ENCODE measurements at places on chromosomes 7 and 10. TPM values are rescaled to one million over a fixed set of nuclear protein-coding genes. Genes with fewer than 3 reads are reported as not detected.

DNA sequence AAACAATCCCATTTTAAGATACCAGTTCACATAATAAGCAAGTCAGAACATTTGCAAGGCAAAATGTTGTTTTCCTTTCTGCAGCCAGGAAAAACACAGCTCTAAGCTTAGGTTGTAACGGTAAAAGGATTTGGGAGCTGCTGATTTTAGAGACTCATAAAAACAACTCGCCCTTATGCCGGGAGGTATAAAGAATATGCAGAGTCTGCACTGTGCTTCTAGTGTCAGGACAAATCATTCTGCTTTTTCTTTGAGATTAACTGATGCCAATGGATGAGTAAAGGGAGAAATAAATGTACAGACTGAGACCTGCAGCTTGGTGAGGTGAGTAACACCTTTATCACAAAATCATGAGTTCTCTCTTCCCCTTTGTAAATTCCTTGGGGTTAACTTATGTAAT, 2.0 kb upstream of the SFR1 start:
- H3K4me1 ChIP-seq: peaks cover 25% of the 10 kb centered on the region
- peaks cover 4% of the 10 kb centered on the region for H3K36me3 ChIP-seq
- no peak overlapping the region for H3K4me3 ChIP-seq
- no peak for DNase-seq
- H3K27me3 ChIP-seq: no peaks in the 10 kb centered on the region
- H3K27ac ChIP-seq: peak overlapping the region; percentile 99

- no peaks in the 10 kb centered on the region for H3K36me3 ChIP-seq
- H3K27me3 ChIP-seq: no peaks in the 10 kb centered on the region
- no peak for DNase-seq
- H3K4me1 ChIP-seq: no peaks in the 10 kb centered on the region
- H3K4me3 ChIP-seq: no peak overlapping the region
- no peak overlapping the region for H3K27ac ChIP-seq
Measured at GRCh38 chr10:1465418-1465911, 271.9 kb downstream of the ADARB2 start.

CYP17A1 gene
- 0.80 TPM for total RNA-seq

TUBAL3 gene
- not detected for total RNA-seq

Data from lower lobe of right lung (tissue), 2 donors.